ENCODE measurements at places on chromosomes 16 and 17. TPM values are rescaled to one million over a fixed set of nuclear protein-coding genes. Genes with fewer than 3 reads are reported as not detected.

DNA sequence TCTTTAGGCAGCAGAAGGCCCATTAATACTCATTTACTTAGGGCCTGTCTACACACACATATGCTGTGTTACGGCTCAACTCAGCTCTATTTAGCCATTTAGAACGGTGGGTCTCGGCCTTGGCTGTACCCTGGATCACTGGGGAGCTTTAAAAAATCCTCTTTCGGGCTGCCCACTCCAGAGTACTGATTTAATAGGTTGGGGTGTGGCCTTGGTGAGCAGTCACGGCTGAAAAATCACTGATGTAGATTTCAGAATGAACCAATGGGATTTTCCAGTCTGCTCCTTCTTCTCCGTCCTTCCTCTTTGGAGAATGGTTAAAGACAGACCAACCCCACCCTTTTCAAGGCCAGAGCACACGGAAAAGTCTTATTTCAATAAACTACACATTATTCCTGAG, 223.5 kb downstream of the CCDC182 start:
- DNase-seq = no peak

DNA sequence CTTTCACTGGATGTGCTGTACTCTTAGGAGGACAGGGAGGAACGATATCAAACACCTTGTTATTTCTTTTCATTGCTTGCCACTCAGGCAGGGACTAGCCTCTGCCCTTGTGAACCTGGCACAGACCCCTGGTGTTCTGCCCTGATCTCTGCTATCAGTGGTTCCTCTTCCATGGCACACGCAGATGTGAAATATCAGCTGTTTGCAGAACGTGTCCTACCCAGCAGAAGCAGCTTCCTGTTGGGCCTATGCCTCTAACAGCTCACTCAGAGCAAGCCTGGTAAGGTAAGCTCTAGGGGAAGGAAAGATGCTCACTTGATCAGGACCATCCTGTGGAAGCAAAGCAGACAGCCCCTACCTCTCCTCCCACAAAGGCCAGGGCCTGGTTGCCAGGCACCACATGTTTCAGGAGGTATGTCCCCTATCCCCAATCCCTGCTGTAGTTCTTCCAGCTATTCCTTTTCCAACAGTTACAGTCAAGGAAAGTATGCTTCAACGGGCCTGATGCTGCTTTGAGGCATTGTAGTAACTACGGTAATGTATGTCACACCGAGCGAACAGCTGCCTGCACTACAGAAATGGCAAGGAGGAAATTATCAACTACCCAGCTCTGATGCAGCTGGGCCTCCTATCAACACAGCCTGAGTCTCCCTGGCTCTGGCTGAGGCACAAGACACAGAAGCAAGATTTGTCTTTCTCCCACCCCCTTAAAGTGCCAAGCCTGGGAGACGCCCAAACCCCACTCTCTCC, 41.3 kb upstream of the GFOD2 start:
- DNase-seq = no peak

GRCh38 chr16:16830973-16831372, 452.0 kb downstream of the NPIPA7 start:
- DNase-seq = no peak

- no peak for DNase-seq
These were observed 98.6 kb downstream of the USP22 start for GRCh38 chr17:20944014-20944865.

DNA sequence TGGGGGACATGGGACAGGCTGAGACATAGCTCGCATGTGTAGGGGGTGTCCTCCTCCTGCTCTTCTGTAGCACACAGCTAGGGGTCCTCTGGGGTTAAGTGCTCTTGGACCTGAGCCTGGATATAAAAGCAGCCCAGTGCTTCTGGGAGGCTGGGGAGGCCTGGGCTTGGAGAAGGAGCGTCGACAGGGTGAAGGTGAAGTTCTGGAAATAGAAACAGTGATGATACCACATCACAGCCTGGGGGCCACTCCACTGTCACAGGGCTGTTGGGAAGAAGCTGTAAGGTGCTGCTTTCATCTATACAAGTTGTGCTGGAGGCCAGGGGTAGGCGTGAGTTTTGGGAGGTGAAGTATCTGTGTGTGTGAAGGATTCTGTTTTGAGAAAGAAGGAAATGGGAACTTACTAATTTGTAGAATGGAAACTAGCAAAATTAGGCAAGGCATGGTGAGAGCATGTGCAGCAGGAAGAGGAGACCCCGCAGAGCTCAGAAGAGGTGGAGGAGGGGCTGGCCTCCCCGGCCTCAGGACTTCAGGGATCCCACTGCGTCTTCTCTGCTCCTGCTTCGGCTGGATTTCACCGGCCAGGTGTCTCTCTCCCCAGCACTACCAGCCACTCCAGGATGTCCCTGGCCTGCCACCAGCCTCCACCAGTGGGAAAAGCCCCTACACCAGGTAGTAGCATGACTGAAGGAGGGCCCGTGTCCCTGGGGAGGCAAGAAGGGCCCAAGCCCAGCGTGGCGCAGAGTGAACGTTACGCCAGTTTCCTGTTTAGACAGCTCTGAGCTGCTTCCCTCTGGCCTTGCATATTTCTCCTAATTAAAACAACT, 19.4 kb downstream of the PLCG2 start:
- peak; percentile 97 for DNase-seq

DNA sequence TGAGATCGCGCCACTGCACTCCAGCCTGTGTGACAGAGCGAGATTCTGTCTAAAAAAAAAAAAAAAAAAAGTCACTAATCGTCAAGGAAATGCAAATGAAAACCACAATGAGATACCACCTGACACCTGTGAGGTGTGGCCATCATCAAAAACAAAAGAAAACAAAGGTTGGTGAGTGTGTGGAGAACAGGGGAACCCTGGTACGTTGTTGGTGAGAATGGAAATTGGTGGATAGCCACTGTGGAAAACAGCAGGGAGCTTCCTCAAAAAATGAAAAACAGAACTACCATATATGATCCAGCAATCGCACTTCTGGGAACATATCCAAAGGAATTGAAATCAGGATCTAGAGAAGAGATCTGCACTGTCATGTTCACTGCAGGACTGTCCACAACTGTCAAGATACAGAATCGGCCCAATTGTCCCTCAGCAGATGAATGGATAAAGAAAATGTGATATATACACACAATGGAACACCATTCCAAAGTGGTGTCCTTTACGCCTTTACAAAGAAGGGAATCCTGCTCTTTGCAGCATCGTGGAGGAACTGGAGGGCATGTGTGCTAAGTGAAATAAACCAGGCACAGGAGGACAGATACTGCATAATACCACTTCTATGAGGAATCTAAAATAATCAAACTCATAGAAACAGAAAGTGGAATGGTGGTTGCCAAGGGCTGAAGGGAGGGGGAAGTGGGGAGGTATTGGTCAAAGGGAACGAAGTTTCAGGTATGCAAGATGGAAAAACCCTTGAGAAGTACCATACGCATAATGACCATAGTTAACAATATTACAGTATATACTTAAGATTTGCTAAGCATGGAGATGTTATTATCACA, 63.5 kb upstream of the PLCG2 start:
- peak; percentile 77 for DNase-seq

DNA sequence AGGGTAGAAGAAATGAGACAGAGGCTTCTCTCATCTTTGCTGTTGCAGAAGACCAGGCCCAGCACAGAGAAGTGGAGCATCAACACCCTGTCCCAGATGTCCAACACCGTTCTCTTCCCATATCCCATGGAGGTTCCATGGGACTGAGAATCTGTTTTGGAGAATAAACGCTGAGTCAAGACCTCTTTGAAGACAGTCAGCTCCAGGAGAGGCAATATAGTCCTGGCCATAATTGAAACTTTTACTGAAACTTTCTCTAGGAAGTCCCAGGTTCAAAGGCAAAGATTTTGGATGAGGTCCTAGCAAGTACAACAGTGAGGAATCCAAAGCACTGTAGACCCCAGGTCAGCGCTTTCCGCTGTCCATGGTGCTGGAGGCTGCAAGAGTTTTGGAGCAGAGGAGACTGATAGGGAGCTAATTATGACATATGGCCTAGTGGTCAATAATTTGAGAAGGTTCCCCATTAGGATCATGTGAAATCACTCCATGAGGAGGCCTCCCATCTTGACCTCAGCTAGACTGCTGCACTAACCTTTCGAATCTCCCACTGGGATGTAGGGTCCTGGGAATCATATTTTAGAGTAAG, 36.0 kb downstream of the OSBPL7 start:
- DNase-seq = no peak

DNA sequence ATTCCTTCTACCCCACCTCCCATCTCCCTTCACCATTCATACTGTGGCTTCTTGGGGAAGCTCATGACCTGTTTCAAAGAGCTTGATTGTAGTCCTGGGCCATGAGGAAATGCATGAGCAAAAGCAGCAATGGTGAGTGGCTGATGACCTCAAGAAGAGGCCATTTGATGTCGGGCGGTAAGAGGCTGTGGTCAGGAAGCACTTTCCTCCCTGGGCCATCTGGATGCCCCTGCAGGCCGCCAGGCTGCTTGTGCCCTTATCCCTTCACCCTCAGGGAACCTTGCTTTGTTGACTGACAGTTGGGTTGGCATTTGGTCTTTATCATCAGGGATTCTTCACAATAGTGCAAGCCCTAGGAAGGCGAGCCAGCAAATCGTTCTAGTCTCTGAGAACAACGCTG, 78.3 kb upstream of the TBX2 start:
- DNase-seq = no peak

- no peak for DNase-seq
These were observed 34.1 kb downstream of the TK2 start for GRCh38 chr16:66515596-66516508.

DNA sequence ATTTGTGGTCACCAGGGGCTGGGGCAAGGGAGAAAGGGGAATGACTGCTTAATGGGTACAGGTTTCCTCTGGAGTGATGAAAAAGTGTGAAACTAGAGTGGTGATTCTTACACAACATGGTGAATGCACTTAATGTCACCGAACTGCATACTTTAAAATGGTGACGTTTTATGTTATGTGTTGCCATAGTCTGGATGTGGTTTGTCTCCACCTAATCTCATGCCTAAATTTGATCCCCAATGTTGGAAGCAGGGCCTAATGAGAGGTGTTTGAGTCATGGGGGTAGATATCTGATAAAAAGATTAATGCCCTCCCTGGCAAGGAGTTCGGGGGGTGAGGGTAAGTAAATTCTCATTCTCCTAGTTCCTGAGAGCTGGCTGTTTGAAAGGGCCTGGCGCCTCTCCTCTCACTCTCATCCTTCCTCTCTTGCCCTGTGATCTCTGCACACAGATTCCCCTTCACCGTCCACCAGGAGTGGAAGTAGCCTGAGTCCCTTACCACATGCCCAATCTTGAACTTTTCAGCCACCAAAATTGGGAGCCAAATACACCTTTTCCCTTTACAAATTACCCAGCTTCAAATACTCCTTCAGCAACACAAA, 15.3 kb downstream of the XPO6 start:
- DNase-seq = no peak

- peak; percentile 24 for DNase-seq
These were observed 10.1 kb upstream of the STAC2 start for GRCh38 chr17:39235555-39236449.

GRCh38 chr17:77098884-77099545, 41.8 kb upstream of the SEC14L1 start:
- no peak for DNase-seq

DNA sequence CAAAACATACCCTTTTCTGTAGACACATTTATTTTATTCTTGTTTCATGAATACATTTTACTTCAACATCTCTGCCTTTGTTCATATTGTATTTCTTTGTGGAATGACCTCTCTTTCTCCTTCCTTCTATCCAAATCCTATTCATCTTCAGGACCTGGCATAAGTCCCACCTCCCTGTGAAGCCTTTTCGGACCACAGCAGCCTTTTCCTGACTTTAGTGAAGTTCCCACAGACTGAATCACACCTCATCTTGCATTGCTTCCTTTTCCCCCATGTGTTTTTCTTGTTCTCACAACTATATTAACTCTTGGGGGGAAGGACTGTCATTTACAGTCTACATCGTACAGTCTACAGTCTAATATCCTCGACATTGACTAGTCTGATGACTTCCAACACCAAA, 58.2 kb downstream of the MFSD11 start:
- DNase-seq = no peak

- no peak for DNase-seq
These were observed 199.6 kb downstream of the KATNIP start for GRCh38 chr16:27749547-27749875.

DNA sequence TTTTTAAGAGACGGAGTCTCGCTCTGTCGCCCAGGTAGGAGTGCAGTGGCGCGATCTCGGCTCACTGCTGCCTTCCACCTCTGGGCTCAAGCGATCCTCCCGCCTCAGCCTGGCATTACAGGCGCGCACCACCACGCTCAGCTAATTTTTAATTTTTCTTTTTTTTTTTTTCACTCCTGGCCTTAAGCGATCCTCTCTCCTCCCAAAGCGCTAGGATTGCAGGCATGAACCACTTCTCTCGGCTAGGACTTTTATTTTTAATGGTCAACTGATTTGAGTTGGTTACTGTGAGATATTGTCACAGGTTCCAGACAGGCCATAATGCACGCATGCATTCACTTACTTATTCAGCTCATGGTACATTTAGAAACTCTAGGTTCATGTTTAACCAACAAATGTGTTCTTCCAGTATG, 888 bp downstream of the PIGW start:
- no peak for DNase-seq

DNA sequence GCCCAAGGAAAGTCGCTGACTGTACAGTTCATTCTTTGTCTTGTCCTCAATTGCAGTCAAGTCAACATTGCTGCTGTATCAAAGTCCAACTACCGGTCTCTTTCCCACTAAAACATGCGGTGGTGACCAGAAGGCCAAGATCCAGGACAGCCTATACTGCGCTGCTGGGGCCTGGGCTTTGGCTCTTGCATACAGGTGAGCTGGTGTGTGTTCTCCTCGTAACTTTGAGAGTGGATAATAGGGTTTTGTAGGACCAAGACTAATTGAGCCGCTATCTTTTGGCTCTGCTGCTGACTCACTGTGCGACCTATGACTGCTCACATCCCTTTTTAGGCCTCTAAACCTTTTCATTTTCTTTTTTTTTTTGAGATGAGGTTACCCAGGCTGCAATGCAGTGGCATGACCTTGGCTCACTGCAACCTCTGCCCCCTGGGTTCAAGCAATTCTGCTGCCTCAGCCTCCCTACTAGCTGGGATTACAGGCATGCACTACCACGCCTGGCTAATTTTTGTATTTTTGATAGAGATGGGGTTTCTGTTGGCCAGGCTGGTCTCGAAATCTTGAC, 38.7 kb downstream of the PHKB start:
- DNase-seq = no peak

The NPIPA2 gene
- 0.66 TPM for polyA plus RNA-seq

The WNT9B gene
- not detected for polyA plus RNA-seq

The HEATR9 gene
- not detected for polyA plus RNA-seq

The HSD17B1 gene
- polyA plus RNA-seq = 1.1 TPM

The KCNH4 gene
- polyA plus RNA-seq = not detected

The MEIOB gene
- polyA plus RNA-seq = not detected

The NOG gene
- not detected for polyA plus RNA-seq

The DNAAF1 gene
- polyA plus RNA-seq = not detected

The MYO1C gene
- 31.1 TPM for polyA plus RNA-seq

The SYNRG gene
- 30.7 TPM for polyA plus RNA-seq

The CASKIN1 gene
- not detected for polyA plus RNA-seq

The MYL11 gene
- 0.74 TPM for polyA plus RNA-seq

The NDUFAF8 gene
- 295 TPM for polyA plus RNA-seq

The ZNF750 gene
- polyA plus RNA-seq = 0.25 TPM

The MCRIP2 gene
- polyA plus RNA-seq = 87.8 TPM

The MYH11 gene
- polyA plus RNA-seq = 1.9 TPM

The KCNAB3 gene
- polyA plus RNA-seq = 1.1 TPM

The CDRT4 gene
- polyA plus RNA-seq = not detected
